ENCODE measurements at places on chromosomes 7 and 10.

- DNase-seq: peak; percentile 77
Observed at GRCh38 chr10:30433306-30433729, 666 bp upstream of the MAP3K8 start.

- no peak for DNase-seq
Observed at GRCh38 chr10:72176701-72177100, 39.1 kb upstream of the ANAPC16 start.

- no peak for DNase-seq
Observed at GRCh38 chr7:121053219-121053618, 64.7 kb downstream of the CPED1 start.

GRCh38 chr10:124008187-124008586, 85.2 kb downstream of the CHST15 start:
- no peak for DNase-seq

DNA sequence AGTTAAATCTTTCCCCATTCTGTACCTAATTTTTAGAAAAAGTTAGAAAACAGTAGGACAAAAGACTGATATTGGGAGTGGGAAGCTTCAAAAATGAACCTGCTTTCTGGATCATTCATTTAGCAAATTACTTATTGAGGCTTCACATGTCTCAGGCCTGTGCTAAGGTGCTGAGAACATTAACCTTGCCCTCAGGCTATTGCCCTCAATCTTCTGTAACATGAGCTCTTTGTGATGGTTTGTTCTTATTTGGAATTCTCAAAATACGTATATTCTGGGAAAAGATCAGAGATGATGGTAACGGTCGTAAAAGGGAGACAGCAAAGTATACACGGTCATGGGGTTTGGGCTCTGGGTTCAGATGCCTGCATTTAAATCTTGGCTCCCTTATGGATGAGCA, 39.5 kb upstream of the PRKG1 start:
- no peak for DNase-seq

DNA sequence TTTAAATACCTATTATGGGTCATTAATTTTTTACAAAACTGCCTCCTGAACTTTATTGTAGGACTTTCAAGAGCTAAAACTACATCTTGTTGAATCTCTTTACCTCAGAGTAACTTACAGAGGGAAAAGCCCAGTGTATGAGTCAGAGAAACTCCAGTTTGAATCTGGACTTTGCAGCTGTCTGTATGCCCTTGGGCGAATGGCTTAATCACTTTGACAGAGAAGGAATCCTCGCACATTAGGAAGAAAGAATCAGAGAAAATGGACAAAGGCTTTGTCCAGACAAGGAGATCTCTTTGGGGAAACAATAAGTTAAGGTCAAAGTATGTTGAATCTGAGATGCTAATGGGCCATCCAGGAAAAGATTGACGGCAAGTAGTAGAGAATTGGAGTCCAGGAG, 484.2 kb upstream of the CELF2 start:
- DNase-seq: peak; percentile 17

- DNase-seq: no peak
Observed at GRCh38 chr7:20593501-20593900, 22.0 kb upstream of the ABCB5 start.

DNA sequence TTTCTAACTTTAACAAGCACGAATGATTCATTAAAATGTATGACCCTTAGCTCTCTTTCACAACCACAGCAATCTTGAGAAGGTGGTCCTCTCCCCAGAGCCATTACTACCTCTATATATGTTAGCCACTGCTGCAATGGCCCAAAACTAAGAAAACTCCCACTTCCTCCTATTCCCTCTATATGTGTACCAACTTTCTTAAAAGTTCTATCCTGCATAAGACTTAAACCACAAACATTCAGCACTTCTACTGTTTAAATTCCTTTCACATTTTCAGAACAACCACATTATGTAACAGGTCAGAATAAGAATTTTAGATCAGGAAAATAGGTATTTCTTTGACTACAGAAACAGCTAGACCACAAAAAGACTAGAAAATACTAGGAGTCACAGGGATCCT, 36.2 kb downstream of the WASL start:
- peak; percentile 83 for DNase-seq

- DNase-seq: no peak
Observed at GRCh38 chr10:127612-128432, 7.4 kb upstream of the ZMYND11 start.

DNA sequence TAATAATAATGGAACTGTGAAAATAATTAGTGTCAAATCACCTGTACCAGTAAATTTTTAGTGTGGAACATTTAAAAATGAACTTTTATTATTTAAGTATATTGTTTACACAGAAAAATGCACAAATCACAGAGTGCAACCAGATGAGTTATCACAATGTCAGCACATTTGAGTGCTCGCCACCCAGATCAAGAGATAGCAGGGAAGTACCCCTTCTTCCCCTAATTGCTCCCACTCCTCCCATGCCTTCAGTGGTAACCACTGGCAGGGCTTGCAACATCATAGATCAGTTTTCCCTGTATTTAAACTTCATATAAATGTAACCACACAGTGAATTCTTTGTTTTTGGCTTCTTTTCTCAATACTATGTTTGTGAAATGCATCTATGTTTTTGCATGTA, 7.8 kb upstream of the GPR141 start:
- no peak for DNase-seq

GRCh38 chr10:50997461-50997860, 76.8 kb upstream of the PRKG1 start:
- DNase-seq: no peak

- peak; percentile 40 for DNase-seq
Observed at GRCh38 chr10:78196964-78197363, 163.3 kb downstream of the RPS24 start.

DNA sequence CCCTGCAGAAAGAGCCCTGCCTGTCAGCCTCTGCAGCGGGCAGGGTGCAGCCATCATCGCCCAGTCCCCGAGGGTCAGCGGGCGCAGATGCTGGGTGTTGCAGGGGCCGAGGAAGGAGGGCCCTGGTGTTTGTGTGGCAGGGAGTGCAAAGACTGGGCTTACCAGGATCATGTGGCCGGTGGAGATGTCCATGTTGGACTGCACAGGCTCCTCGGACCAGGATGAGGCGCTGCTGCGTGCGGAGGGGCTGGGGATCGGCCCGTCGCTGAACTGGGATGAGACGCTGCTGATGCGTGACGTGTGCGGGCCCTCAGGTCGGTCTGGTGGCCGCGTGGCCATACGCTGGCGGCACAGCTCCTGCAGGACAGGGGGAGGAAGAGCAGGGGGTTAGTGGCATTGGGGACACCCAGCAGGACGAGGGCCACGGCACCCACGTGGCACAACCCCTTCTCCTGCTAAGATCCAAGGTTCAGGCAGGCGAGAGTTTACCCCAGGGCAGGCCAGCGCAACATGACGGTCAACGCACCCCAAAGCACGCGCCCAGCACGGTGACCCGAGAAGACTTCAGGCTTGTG, 319.5 kb downstream of the DNAJB6 start:
- no peak for DNase-seq

DNA sequence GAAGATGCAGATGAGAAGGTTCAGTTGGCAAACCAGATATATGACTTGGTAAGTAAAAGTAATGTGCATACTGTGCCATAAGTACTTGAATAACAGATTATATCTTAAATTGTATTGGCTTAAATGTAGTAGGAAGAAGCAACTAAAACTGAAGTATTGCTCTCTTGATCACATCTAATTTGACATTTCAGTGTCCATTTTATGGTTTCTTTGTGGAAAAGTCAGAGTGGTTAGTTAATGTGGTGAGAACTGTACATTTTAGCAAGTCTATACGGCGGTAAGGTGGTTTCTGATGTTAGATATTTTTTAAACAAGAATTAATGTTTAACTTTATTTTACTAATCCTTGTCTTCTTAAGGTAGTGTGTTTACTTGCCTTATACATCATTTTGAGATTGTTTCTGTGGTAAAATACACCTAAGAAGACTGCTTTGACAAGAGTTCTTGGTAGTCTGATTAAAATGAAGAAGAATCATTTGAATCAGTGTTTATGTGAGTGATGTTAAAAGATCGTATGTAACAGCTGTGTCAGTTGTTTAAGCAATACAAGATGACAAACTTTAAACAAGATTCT, 5.1 kb downstream of the ING3 start:
- DNase-seq: no peak

GRCh38 chr7:47568547-47568946, 13.4 kb downstream of the TNS3 start:
- no peak for DNase-seq

- no peak for DNase-seq
Observed at GRCh38 chr7:148116829-148117403, 473.6 kb upstream of the C7orf33 start.

DNA sequence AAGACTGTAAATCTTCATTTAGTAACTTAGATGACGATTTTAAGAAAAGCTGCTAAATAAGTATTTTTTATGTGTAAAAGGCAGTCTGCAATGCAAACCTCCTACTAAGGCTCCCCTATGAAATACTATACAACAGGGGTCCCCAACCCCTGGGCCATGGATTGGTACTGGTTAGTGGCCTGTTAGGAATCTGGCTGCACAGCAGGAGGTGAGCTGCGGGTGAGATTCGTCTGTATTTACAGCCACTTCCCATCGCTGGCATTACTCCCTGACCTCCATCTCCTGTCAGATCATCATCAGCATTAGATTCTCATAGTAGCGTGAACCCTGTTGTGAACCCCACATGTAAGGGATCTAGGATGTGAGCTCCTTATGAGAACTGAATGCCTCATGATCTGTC, 580.4 kb downstream of the MAGI2 start:
- peak; percentile 1 for DNase-seq
